Activated naive CD4-positive, alpha-beta T cell treated with anti-CD3 and anti-CD28 coated beads for 36 hours (primary cell): ENCODE measurements at places on chromosomes 1 and 21.

GRCh38 chr1:212814537-212815334, 23.0 kb downstream of the TATDN3 start:
- DNase-seq = peak; percentile 30

GRCh38 chr1:203702130-203702577, 62.8 kb upstream of the LAX1 start:
- DNase-seq = peak; percentile 80

DNA sequence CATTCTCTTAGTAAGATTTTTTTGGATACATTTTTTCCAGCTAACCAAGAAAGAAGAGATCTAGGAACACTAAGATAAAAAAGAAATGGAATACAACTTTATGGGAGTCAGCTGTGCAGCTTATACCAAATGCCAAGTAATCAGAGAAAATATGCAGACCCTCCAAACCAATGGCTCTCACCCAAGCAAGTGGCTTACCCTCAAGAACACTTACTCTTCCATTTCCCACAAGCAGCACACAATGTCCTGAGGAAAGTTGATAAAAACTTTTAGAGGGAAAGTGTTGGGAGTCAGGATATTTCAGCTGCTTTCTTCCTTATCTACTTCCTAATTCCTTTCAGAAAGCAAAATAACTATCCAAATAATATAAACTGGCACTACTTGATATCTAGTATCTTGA, 631.8 kb downstream of the RWDD3 start:
- no peak for DNase-seq

DNA sequence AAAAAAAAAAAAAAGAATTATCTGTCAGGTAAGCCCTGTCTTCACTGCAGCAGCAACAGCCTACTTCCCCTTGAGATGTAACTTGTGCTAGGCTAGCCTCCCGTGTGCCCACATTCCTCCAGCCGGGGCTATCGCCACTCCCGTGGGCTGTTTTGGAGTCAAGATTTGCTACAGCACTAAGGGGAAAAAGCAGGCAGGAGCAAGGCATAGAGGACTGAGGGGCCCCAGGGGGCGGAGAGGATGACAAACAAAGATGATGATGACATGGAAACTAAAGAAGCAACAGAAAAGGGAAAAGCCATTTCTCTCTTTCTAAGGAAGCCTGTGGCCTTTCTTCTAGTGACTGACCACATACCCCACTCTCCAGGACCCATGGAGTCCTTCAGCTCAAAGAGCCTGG, 1.9 kb downstream of the TNFAIP8L2 start:
- DNase-seq = peak; percentile 76

- no peak for DNase-seq
Measured at GRCh38 chr1:17567582-17567981, 28.1 kb downstream of the ARHGEF10L start.

DNA sequence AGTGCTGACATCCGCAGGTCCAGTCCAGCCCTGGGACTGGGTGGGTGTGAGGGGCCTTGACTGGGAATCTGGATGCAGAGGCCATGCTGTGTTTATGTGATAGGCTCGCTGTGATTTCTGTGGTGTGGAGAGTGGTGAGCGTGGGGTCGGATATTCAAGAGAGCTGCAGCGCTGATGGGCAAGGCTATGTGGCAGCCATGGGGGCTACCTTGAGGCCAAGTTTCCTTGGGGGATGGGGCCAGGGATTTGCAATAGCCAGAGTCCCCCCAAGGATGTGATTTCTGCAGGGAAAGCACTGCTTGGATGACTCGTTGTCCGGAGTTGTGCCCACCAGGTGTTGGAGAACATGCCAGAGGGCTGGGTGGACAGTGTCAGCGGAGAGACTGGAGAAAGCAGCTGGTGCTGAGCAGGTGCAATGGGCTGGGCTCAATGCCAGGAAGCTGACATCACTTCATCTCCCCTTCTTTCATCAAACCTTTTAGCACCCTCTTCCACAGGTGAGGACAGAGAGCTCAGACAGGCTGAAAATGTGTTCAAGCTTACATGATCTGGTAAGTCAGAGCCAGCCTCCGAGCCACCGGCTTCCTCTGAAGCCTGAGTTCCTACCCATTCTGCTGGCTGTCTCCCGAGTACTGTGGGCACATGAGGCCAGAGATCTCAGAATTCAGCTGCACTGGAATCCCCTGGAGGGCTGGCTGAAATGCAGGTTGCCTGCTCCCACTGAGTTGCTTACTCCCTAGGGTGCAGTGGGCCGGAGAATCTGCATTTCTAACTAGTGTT, 132.9 kb downstream of the RHOU start:
- no peak for DNase-seq

DNA sequence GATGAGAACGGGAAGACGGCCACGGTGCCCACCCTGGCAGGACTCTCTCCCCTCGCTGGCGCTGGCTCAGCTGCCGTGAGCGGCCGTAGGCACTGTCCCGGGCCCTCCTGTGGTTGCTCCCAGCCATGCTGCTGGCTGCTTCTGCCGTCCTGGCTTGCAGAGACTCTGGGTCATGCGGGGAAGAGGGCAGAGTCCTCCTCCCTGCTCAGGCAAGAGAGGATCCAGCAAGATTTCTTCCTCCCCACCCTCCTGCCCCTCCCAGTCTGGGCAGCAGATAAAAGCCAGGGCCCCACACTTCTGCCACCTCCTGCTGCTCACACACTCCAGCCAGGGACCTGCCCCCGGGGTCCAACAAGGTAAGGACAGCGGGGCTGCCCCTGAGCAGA, 60.1 kb downstream of the AGPAT3 start:
- DNase-seq = no peak

GRCh38 chr1:230424391-230425251, 1.5 kb downstream of the PGBD5 start:
- DNase-seq = no peak

- DNase-seq = no peak
Measured at GRCh38 chr1:53608071-53608470, 130.9 kb downstream of the GLIS1 start.

GRCh38 chr1:25003000-25003399, 72.9 kb upstream of the RUNX3 start:
- DNase-seq = no peak

DNA sequence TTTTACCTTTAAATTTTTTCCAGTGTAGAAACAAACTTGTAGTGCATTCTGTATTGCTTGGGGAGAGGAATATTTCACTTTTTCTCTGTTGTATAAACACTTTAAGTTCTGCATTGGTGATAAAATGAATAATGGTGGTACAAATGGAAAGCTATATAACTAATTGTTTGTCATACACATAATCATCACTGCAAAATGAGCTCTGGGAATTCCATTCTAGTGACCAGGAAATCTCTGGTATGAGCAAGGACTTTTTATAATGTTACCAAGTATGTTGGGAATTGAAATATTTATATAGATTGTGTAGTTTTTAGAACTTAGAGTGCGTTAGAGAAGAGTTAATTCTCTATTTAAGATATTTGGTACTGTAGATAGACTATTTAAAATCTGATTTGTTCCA, 5.0 kb upstream of the FMN2 start:
- no peak for DNase-seq

GRCh38 chr1:195306281-195306680, 1302.0 kb downstream of the KCNT2 start:
- no peak for DNase-seq

GRCh38 chr1:246308533-246309075, 198.5 kb downstream of the SMYD3 start:
- no peak for DNase-seq

DNA sequence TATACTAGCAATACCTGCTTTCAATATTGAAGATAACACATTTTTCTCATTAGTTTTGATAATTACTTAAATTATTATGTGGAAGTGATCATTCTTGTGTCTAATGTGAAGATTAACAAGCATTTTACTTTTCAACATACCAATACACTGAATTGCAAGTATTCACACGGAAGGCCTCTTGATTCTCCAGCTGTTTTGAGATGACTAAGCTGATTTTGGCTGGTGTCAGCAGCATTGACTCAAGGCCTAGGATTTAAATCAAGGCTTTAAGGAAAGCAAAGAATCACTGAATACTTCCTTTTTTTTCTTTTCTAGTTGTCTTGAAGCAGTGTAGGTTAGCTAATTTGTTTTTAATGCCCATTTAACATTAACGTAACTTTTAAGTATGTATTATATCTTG, 373.7 kb downstream of the SRGAP2C start:
- no peak for DNase-seq

- no peak for DNase-seq
Measured at GRCh38 chr21:36861595-36862323, 104.7 kb downstream of the HLCS start.

GRCh38 chr1:43616383-43616782, 33.6 kb upstream of the KDM4A start:
- no peak for DNase-seq

GRCh38 chr1:248143311-248143710, 1.6 kb upstream of the OR2M5 start:
- no peak for DNase-seq

DNA sequence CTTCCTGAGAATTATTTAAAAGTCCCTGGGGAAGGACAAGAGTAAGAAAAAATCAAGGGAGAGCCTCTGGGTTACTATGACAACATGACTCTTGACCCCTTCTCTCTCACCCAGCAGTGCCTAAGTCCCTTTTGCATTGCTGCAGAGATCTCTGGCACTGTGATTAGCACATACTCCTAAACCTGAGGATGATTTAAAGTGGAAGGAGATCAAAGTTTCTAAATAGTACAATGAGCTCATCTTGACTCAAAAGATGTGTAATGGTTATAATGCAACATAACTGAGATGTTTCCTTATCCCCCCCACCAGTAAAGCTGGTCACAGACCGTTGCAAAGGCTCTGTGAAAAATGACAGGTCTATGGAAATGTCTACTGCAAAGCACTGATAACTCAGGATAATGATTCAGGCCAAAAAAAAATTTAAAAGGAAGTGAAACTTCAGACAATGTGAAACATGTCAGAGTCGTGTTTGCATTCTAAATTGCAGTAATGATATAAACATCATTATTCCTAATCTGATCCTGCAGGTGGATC, 519.2 kb downstream of the KIF26B start:
- no peak for DNase-seq

DNA sequence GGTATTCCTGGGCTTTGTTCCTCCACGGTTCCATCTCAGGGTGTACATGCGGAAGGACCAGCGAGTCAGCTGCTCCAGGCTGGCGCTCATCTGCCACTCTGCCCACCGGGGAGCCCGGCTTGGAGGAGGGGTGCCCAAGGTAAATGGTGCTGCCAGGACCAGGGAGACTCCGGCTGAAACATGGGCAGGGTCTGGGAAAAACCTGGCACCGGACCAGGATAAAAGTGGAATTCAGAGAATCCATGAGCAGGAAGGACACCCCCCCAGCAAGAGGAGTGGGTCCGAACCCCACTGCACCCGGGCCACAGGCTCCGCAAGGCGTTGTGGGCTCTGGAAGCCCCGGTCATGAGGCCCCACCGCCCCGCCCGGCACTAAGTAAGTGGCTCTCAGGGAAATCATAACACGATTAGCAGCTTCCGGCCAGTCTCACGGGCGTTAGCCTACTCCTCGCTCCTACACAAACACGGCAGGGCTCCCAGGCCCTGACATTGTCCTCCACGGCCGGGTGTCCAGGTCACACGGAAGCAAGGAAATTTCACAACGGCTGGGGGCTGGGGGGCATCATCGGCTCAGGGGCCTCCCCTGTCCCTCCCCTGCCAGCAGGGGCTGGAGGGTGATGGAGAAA, 21.1 kb downstream of the MEGF6 start:
- no peak for DNase-seq

- no peak for DNase-seq
Measured at GRCh38 chr1:17447501-17447992, 8.1 kb upstream of the RCC2 start.

GRCh38 chr1:182428043-182428442, 21.9 kb upstream of the RGSL1 start:
- DNase-seq = peak; percentile 10

DNA sequence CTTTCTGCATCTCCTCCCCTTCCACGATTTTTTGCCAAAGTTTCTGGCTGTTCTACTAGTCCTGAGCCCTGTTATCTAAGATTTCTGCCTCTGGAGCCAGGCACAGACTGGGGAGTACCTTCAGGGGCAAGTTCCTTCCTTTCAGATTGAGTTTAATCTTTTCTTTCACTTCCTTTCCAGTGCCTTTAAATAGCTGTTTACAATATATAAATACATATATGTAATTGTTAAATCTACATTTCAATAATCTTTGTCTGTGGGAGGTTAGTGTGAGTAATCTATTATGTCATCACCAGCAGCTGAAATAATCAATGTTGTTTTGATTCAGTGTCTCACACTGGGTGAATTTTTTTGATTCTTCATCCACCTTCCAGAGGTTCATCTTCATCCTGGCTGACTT, 31.8 kb downstream of the DIPK1A start:
- no peak for DNase-seq

DNA sequence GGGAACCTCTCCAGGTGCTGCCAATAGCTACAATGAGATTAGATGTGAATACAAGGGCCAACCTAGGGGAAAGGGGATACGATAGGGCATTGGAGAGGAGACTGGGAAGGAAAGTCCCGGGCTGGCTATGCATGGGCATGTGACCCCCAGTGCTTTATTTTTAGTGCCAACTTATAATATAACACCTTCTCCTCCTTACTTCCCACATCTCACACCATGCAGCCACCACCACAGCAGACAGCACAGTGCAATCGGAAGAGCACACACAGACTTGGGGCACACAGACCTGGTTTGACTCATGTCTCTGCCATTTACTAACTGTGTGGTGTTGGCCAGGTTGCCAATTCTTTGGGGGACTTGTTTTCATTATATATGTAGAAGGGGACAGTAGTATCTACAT, 85.4 kb downstream of the TOMM20 start:
- no peak for DNase-seq

DNA sequence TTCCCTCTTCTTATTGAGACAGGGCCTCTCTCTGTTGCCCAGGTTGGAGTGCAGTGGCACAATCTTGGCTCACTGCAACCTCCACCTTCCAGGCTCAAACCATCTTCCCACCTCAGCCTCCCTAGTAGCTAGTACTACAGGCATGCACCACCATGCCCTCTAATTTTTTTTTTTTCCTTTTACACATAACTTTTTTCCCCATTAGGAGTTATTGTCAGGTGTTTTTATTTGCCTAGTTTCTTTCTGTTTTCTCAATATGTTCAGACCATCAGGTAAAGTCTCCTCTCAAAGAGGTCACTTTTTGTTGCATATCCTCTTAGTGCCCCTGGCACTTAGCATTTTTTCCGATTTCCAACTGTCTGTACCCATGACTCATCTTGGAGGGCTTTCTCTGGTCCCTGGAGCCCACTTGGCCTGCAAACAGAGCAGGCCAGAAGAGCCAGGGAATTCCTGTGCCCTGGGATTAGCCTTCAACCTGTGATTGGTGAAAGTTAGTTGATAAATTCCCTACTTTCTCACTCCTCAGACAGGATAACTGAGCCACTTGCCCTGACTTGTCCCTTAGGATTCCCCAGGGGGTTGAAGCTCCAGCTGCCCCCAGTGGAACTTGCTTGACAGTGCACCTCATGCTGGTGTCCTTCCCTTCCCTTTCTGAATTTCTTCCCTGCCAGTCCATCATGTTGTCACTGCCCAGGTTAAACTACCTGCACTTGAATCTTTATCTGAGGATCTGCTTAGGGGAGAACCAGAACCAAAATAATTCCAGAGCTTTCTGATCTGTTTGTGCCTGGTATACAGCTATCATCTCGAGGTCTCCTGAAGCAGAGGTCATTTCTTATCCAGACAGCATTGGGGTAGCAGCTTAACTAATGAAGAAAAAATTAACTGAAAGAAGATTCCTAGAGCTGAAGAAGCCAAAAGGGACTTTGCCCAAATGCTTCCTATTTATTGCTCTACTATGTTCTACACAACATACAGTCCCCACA, 2.4 kb downstream of the NTPCR start:
- peak; percentile 47 for DNase-seq

GRCh38 chr1:98557895-98558294, 103.6 kb upstream of the SNX7 start:
- no peak for DNase-seq
